Stimulated activated CD8-positive, alpha-beta memory T cell treated with anti-CD3 and anti-CD28 coated beads, Interleukin-4, amount 100 ng/mL, for 1 hour (primary cell): ENCODE measurements at places on chromosomes 3 and 15.

DNA sequence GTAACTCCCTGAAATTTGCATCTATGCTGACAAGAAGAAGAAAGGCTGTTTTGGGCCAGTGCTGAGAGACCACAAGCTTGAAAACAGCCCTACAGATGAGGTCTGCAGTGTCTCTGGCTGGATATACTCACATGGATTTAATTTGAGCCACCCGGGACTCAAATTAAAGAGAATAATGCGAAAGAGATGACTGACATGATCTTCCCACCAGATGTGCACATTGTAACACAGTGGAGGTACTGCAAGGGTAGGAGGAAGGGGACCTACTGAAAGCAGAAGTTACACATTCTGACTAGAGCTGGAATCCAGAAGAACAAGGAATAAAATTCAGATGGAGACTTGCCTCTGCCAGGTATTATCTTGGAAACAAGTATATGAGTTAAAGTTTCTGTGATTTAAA lies 728.3 kb upstream of the SGO1 start:
- no peak for DNase-seq

DNA sequence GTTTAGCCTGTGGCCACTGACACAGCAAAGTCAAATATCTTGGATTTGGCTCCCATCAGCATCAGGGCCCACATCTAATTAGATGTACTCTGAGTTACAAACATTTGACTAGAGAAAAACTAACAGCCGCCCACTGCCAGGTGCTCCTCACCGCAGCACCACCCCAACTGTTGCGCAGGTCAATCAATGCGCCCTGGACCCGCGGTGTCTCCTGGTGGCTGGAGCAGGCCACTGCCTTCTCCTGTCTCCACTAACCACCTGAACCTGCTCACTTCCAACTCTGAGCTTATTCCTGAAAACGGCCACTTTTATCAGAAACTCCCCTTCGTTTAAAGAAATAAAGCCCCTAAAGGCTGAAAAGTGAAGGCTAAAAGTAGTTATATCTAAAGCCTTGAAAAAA lies 4.3 kb downstream of the RIOX2 start:
- no peak for DNase-seq

GRCh38 chr3:47315069-47315647 lies 32.4 kb downstream of the KLHL18 start:
- DNase-seq: no peak

- no peak for DNase-seq
Measured at GRCh38 chr3:112602217-112602838, 38.6 kb downstream of the CCDC80 start.

DNA sequence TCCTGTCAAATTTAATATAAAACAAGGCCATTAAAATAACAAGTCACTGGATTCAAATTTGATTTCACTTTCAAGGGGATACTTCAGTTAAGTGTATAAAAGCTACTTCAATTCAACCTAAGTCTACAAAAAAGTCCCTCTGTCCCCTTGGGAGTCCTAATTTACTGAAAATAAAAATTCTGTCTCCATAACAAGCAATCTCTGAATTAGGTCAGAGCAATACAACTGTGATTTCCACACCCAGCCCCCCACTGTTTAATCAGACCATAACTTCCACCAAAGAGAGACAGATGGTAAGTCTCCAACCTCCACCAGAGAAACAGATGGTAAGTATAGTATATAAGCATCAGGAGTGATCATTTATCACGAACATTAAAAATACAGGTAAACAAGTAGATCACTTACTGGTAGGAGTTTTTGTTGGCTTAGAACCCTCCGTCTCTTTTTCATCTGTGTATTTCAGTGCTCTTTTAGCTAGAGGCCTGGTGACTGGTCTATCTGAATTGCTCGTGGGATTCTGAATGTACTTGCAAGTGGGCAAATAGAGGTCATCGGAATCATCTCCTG lies 12.1 kb downstream of the SGO1 start:
- DNase-seq: no peak

DNA sequence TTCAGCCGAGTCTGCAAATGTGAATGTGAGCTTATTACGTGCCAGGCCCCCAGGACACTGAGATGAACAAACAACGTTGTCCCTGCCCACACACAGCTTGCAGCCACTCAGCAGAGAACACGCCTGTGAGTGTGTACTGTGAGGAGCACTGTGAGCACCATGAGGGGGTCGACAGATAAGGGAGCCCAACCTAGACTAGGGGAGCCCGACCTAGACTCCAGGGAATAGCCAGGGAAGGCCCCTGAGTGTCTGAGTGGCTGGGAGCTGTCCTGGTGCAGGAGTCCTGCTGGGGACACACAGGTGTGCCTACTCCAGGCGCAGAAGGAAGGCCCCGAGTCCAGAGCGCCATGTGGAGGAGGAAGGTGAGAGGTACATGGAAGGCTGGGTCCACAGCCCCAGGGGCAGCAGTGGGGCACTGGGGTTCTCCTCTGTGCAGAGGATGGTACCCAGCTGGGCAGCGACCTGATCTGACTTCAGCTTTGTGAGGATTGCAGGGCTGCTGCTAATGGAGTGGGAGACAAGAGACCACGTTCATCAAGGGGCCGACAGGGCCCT lies 36.5 kb downstream of the MGLL start:
- no peak for DNase-seq
